Thymus (tissue), 14 donors: ENCODE measurements at places on chromosomes 4 and X. TPM values are rescaled to one million over a fixed set of nuclear protein-coding genes. Genes with fewer than 3 reads are reported as not detected.

The GLRA3 gene
- total RNA-seq, result 0.05 TPM

The HTN1 gene
- total RNA-seq, result 0.47 TPM

The CLDN22 gene
- not detected for total RNA-seq

DNA sequence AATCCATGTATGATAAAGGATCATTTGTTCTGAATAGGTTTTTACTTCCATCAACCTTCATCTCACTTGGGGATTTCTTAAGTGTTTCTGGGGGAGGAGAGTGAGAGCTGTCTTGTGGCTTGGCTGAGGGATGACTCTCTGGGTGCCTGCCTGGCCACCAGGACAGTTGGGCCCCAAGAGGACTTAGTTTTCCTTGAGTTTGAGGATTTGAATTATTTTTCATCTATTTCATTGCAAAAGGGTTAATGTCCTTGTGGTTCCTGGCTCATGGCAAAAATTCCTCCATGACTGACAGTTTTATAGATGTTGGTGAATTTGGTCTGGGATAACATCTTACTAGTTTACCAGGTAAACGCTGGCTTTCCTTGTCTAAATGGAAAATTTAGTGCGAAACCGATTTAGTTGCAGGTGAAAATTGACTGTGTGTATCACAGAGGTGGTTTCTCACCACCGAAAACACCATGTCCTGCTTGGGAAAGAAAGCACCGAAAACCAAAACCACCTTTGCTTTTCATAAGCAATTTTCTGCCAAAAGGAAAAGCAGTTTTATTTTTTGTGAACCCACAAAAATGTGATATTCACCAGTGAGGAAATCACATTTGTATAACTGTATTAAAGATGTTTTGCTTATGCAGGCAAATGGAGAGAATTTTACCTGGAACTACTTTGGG lies 331.3 kb upstream of the SFRP2 start:
- no peaks in the 10 kb centered on the region for H3K4me1 ChIP-seq
- no peaks in the 10 kb centered on the region for H3K36me3 ChIP-seq
- no peak overlapping the region for H3K4me3 ChIP-seq
- no peak overlapping the region for H3K27ac ChIP-seq
- H3K27me3 ChIP-seq, result no peaks in the 10 kb centered on the region

The NPFFR2 gene
- 8.8 TPM for total RNA-seq

GRCh38 chrX:69291116-69291515 lies 125.9 kb upstream of the PJA1 start:
- H3K4me3 ChIP-seq, result no peak overlapping the region
- peaks cover 5% of the 10 kb centered on the region for H3K27me3 ChIP-seq
- no peak for DNase-seq
- no peak overlapping the region for H3K27ac ChIP-seq
- H3K36me3 ChIP-seq, result no peaks in the 10 kb centered on the region

GRCh38 chr4:177499537-177499936 lies 57.3 kb upstream of the AGA start:
- no peaks in the 10 kb centered on the region for H3K27me3 ChIP-seq
- no peaks in the 10 kb centered on the region for H3K36me3 ChIP-seq
- H3K27ac ChIP-seq, result no peak overlapping the region
- H3K4me3 ChIP-seq, result no peak overlapping the region
- no peaks in the 10 kb centered on the region for H3K4me1 ChIP-seq
- DNase-seq, result no peak

The KLHL13 gene
- 4.9 TPM for total RNA-seq

The POU4F2 gene
- not detected for total RNA-seq

DNA sequence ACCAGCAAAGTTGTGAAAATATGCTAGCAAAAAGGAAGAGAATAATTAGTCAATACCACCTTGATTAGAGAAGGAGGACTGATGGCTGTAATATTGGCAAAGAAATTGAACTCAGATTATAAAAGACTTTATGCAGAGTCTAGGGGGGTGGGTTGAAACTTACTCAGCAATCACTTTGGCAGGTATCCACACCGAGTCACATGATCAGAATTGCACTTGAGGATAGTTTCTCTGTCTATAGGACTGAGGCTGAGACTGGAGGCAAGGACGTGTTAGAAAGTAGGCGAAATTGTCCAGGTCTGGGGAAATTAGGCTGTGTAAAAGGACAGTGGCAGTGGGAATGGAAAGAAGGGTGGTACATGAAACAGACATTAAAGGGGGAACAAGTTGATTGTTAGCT lies 284.4 kb downstream of the ARHGAP24 start:
- H3K4me3 ChIP-seq, result no peak overlapping the region
- H3K36me3 ChIP-seq, result no peaks in the 10 kb centered on the region
- no peak overlapping the region for H3K27ac ChIP-seq
- no peaks in the 10 kb centered on the region for H3K27me3 ChIP-seq

The FAM47B gene
- not detected for total RNA-seq

DNA sequence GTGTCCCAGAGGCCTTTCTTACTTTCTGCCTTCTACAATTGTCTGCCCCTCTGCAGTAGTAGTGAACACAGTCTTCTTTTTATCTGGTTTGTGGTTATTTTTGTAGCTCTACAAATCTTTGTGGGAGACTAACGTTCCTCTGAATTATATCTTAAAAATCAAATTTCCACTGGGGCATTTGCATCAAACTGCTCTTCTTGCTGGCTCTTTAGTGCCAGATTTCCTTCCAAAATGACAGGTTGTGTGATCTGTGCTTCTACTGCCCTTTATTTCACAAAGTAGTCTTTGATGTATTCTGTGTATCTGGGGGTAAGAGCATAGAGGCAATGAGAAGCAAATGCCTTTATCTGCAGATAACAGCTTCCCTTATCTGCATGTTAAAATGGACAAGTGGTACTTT lies 34.5 kb downstream of the TSPAN7 start:
- no peak overlapping the region for H3K4me3 ChIP-seq
- no peaks in the 10 kb centered on the region for H3K27me3 ChIP-seq
- H3K4me1 ChIP-seq, result no peaks in the 10 kb centered on the region
- H3K36me3 ChIP-seq, result no peaks in the 10 kb centered on the region
- no peak for DNase-seq

The HSFX1 gene
- total RNA-seq, result 0.24 TPM

GRCh38 chrX:23782455-23782854 lies 518 bp upstream of the SAT1 start:
- no peak for DNase-seq
- H3K4me3 ChIP-seq, result no peak overlapping the region
- peaks cover 5% of the 10 kb centered on the region for H3K4me1 ChIP-seq
- no peaks in the 10 kb centered on the region for H3K36me3 ChIP-seq
- H3K27ac ChIP-seq, result no peak overlapping the region

DNA sequence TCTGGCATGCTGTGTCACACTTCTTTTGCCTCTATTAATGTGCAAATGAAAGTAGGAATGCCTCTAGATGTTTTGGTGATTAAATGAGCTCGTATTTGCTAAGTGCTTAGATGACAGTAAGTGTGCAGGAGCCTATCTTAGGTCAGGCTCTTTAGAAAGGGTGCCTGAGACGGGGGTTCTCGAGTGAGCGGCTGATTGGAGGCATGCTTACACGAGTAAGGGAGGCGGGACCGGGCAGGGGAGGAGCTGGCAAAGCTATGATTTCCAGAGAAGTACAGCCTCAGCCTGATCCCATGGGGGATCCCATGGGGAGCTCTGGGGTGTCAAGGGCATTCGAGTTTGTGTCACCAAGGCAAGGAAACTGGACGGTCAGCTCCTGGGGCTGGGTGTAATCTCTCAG lies 44.8 kb downstream of the CLDN34 start:
- no peak for DNase-seq
- H3K27me3 ChIP-seq, result peaks cover 25% of the 10 kb centered on the region
- H3K27ac ChIP-seq, result no peak overlapping the region

GRCh38 chr4:82692101-82692780 lies 106.4 kb downstream of the SCD5 start:
- H3K27me3 ChIP-seq, result no peaks in the 10 kb centered on the region
- no peak overlapping the region for H3K27ac ChIP-seq
- no peaks in the 10 kb centered on the region for H3K36me3 ChIP-seq
- no peaks in the 10 kb centered on the region for H3K4me1 ChIP-seq

The XAGE2 gene
- total RNA-seq, result not detected

- H3K27me3 ChIP-seq, result no peaks in the 10 kb centered on the region
- no peak overlapping the region for H3K27ac ChIP-seq
- no peak overlapping the region for H3K4me3 ChIP-seq
- no peaks in the 10 kb centered on the region for H3K36me3 ChIP-seq
- no peak for DNase-seq
- no peaks in the 10 kb centered on the region for H3K4me1 ChIP-seq
Observed at GRCh38 chr4:66974665-66975064, 570.6 kb downstream of the CENPC start.

DNA sequence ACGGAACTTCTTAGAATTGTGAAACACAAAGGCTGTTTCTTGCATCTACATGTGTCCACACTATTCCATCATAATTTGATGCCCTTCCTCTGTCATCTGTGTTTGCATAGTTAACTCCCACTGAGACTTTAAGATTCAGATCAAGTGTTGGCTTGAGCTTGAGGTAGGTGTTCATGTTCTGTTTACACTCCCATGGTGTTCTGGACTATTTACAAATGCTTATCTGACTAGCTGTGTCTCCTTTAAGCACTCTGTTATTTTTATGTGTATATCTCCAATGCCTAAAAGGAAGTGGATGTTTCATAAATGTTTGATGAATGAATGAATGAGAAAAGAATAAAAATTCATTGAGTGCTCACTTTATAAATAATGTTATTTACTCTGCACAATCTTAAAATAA lies 622.7 kb downstream of the RAB28 start:
- H3K4me3 ChIP-seq, result no peak overlapping the region
- no peaks in the 10 kb centered on the region for H3K27me3 ChIP-seq
- H3K27ac ChIP-seq, result no peak overlapping the region
- DNase-seq, result no peak
- H3K36me3 ChIP-seq, result no peaks in the 10 kb centered on the region

DNA sequence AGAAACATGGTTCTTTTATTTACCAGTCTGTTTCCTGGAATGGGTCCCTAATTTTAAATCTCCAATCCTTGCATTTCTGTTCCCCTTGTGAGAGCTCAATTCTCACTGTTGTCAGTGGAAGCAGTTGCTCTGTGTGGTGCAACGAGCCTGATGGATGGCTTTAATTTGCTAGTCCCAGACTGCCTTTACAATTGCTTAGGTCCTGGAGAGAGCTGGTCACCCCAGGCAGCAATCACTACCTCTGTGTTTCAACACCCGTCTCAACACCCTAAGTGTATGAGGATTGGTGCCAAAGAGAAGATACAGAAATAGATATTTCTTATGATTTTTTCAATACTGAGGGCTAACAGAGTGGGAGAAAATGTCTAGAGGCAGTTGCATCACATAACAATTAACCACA lies 873.8 kb downstream of the GLUD2 start:
- no peak for DNase-seq
- no peaks in the 10 kb centered on the region for H3K27me3 ChIP-seq
- no peaks in the 10 kb centered on the region for H3K36me3 ChIP-seq
- H3K4me3 ChIP-seq, result no peak overlapping the region
- no peaks in the 10 kb centered on the region for H3K4me1 ChIP-seq
- no peak overlapping the region for H3K27ac ChIP-seq

- no peak overlapping the region for H3K4me3 ChIP-seq
- no peaks in the 10 kb centered on the region for H3K4me1 ChIP-seq
- H3K27me3 ChIP-seq, result no peaks in the 10 kb centered on the region
Observed at GRCh38 chr4:7540654-7541413, 106.1 kb upstream of the PSAPL1 start.

GRCh38 chr4:76982638-76983584 lies 33.4 kb downstream of the SEPTIN11 start:
- no peaks in the 10 kb centered on the region for H3K36me3 ChIP-seq
- H3K27ac ChIP-seq, result no peak overlapping the region
- no peaks in the 10 kb centered on the region for H3K27me3 ChIP-seq
- no peak overlapping the region for H3K4me3 ChIP-seq
- DNase-seq, result no peak

DNA sequence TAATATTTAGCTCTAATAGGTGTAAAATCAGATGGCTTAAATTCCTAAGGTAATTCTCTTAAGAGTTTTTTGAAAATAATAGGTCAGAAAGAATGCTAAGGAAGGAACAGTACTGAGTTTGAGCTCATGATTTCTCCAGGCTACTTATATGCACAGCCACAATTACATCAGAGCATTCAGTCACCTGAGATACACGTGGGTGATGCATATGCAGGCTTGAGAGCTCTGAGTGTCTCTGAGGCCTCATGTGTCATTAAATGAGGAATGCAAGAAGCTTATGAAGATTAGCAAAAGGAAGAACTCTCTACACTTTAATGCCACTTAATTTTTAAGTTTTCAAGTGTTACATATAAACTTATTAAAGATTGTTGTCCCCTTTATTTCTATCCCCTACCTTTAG lies 124.0 kb upstream of the STIM2 start:
- H3K36me3 ChIP-seq, result no peaks in the 10 kb centered on the region
- DNase-seq, result no peak
- H3K4me3 ChIP-seq, result no peak overlapping the region
- H3K4me1 ChIP-seq, result no peaks in the 10 kb centered on the region
- no peaks in the 10 kb centered on the region for H3K27me3 ChIP-seq

DNA sequence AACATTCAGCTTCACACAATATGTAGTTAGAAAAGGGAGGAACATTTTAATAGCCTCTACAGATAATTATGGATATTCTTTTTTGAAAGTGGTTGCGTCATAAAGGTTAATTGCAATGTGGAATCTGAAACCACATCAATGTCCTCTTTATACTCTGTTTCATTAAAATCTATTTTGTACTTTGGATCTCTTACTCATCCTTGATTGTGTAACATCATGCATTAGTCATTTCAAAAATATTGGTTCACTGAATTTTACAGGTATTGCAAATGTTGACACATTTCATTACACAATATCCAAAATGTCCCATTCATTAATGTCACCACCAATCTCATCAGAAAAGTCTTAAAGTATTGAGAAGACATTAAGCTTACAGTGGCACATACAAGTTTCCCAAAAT lies 62.7 kb upstream of the USP9X start:
- no peaks in the 10 kb centered on the region for H3K27me3 ChIP-seq
- H3K27ac ChIP-seq, result no peak overlapping the region
- H3K4me3 ChIP-seq, result no peak overlapping the region

The MSANTD1 gene
- total RNA-seq, result 0.33 TPM

The ANKRD50 gene
- 6.2 TPM for total RNA-seq

DNA sequence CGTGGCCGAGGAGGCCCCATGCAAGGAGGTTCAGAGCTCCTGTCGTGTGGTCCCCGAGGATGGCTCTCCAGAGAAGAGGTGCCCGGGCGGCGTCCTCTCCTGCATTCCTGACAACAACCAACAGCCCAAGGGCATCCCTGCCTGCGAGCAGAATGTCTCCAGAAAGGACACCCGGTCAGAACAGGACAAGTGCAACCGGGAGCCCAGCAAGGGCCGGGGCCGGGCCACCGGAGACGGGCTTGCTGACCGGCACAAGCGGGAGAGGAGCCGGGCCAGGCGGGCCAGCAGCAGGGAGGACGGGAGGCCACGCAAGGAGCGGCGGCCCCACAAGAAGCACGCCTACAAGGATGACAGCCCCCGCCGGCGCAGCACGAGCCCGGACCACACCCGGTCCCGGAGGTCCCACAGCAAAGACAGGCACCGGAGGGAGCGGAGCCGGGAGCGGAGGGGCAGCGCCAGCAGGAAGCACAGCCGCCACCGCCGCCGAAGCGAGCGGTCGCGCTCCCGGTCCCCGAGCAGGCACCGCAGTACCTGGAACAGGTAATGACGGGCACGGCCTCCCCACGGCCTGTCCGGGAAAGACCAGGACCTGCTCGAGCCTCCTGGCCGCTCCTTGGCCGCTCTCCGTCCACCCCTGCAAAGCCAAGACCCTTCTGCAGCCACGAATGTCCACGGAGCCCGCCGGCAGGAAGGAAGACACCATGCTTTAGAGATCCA lies 9.8 kb downstream of the AKAP17A start:
- peaks cover 62% of the 10 kb centered on the region for H3K36me3 ChIP-seq
- no peaks in the 10 kb centered on the region for H3K4me1 ChIP-seq
- H3K27me3 ChIP-seq, result no peaks in the 10 kb centered on the region

The NMU gene
- 2.5 TPM for total RNA-seq

The STX18 gene
- total RNA-seq, result 27.8 TPM
